ENCODE measurements at places on chromosomes 5 and 9.

- DNase-seq = peak; percentile 23
Measured at GRCh38 chr5:143427122-143427735, 23.7 kb upstream of the NR3C1 start.

DNA sequence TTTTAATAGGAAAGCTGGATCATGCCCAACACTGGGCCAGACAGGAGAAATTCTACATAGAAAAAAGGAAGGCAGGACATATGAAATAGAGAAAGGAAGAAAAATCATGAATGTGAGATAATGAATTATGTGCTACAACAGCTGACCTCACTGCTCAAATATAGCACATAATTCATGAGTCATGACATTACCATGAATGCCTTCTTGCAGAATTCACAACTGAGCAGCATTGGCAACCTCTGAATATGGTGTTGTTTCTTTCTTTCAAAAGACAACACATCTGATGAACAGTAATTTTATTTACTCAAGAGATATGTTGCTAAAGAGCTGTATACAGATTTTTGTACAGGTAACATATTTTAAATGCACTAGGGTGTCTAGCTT is 34.4 kb downstream of the APBA1 start:
- no peak for DNase-seq

GRCh38 chr5:36277521-36278176 is 24.1 kb downstream of the RANBP3L start:
- DNase-seq = no peak

GRCh38 chr5:164392531-164392930 is 887.1 kb downstream of the MAT2B start:
- no peak for DNase-seq

DNA sequence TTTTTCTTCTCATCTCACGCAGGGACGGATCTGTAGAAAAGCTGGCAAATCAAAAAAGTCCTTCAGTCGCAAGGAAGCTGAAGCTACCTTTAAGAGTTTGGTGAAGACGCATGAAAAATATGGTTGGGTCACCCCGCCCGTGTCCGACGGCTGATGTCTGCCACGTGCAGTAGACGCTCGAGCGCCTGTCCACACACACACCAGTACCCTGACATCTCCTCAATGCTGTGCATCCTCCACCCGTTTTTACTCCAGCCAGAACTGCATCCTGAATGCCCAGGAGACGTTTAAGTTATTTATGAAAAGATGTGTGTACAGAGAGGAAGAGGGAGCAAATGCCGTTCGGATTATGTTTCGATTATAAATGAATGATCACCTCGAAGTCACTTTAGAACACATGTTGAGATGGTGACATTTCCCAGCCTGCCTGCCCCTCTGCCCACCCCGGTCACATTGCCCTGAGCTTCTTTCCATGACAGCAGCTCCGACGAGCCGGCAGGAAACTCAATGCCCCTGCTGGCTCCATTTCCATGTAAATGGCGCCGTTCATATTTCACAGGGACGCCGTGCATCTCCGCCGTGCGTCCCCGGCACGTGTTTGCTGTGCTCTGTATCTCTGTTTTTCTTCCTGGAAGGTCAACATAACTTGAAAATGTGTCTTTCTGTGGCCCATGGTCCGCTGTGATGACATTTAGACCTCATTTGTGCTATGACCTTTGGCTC is 42.7 kb downstream of the UBE2QL1 start:
- DNase-seq = no peak

DNA sequence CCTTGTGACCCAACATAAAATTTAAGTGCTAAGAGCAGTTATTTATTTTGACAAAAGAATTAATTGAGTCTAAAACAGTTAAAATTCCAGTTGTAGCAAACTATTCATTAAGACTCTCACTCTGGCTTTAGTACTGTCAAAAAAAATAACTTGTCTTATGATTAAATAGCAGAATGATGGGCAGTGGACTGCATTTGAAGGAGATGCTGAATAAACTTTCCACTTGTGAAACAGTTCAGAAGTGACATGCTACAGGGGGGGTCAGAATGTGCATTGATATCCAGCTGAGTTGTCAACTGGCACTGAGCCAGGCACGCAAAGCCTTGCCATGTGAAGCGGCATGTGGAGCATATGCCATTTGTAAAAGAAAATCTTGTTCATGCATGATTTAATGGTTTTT is 76.0 kb downstream of the FCHO2 start:
- DNase-seq = no peak

- no peak for DNase-seq
Measured at GRCh38 chr5:81244451-81244850, 11.3 kb downstream of the CKMT2 start.

- DNase-seq = peak; percentile 29
Measured at GRCh38 chr9:96241391-96241809, 60.6 kb downstream of the HSD17B3 start.

- no peak for DNase-seq
Measured at GRCh38 chr5:107653685-107654084, 17.1 kb downstream of the EFNA5 start.

GRCh38 chr5:136337039-136337625 is 28.2 kb downstream of the TRPC7 start:
- no peak for DNase-seq

GRCh38 chr9:97059626-97060025 is 20.7 kb upstream of the CTSV start:
- DNase-seq = no peak

- DNase-seq = no peak
Measured at GRCh38 chr9:33418090-33418489, 15.7 kb upstream of the AQP7 start.

DNA sequence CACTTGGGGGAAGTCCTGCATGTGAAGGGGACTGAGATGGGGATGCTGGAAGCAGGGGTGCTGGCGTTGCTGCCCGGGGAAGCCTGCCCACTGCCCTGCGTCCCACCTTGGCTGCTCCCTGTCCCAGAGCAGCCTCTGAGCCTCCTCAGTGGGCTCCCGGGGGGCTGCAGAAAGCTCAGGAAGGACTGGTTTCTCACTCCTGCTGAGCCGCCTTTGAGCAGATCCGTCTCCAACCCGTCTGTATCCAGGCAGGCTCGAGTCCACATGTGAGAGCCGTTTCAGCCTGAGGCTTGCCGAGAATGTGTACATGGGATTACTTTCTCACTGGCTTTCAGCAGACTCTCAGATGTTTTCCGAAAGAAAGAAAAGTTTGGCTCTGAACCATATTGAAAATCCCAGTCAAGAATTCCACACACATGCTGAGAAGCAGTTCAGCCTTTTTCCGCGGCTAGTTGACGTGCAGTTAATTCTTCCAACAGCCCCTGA is 95.3 kb upstream of the COL5A1 start:
- DNase-seq = no peak

GRCh38 chr5:173670791-173671120 is 54.3 kb upstream of the BOD1 start:
- no peak for DNase-seq
